ENCODE measurements at places on chromosomes 2 and 18.

- DNase-seq: no peak
Measured at GRCh38 chr2:216520112-216520511, 21.5 kb downstream of the RPL37A start.

GRCh38 chr18:10231220-10231619 lies 223.2 kb upstream of the APCDD1 start:
- DNase-seq: no peak

GRCh38 chr2:70328921-70329561 lies 27.2 kb upstream of the FAM136A start:
- DNase-seq: no peak

- DNase-seq: no peak
Measured at GRCh38 chr2:127052771-127053691, 53.9 kb downstream of the BIN1 start.

GRCh38 chr2:68158134-68158447 lies 403 bp downstream of the PNO1 start:
- DNase-seq: no peak

DNA sequence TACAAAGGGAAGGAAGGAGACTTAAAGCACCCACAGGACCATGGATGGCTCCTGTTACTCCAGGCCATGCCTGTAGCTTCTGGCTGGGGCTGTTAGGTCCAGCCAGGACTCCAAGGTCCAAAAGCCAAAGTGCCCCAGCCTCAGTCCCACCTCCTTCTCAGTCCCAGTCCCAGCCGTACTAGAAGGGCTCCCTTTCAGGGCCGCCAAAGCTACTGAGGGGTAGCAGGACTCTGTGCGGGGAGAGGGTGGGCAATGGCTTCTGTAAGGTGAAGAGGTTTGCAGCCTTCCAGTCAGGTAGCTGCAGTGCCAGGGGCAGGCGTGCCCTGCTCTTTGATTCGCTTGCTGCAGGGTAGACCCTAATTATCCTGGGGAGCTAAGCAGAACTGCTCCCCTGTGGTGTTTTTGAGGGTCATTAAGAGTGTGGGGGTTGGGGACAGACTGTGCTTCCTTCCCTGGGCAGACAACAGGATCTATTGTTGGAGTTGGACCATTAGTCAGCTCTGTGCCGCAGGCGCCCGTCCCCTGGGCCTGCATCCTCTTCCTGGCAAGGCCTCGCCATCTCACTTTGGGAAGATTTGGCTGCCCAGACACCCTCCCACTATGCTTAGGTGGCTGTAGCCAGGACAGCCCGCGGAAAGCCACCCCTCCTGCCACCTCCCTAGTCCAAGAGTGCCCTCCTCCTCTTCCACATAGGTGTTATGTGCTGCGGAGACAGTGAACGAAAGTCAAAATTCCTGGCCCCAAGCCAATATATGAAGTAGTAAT lies 118.8 kb downstream of the ZBTB7C start:
- no peak for DNase-seq

GRCh38 chr2:47070155-47070919 lies 84.8 kb downstream of the STPG4 start:
- no peak for DNase-seq

GRCh38 chr2:99662761-99663341 lies 173.0 kb upstream of the REV1 start:
- DNase-seq: no peak

- DNase-seq: no peak
Measured at GRCh38 chr2:80531319-80531718, 226.8 kb upstream of the LRRTM1 start.

GRCh38 chr2:233022561-233022960 lies 9.5 kb upstream of the NGEF start:
- DNase-seq: no peak

DNA sequence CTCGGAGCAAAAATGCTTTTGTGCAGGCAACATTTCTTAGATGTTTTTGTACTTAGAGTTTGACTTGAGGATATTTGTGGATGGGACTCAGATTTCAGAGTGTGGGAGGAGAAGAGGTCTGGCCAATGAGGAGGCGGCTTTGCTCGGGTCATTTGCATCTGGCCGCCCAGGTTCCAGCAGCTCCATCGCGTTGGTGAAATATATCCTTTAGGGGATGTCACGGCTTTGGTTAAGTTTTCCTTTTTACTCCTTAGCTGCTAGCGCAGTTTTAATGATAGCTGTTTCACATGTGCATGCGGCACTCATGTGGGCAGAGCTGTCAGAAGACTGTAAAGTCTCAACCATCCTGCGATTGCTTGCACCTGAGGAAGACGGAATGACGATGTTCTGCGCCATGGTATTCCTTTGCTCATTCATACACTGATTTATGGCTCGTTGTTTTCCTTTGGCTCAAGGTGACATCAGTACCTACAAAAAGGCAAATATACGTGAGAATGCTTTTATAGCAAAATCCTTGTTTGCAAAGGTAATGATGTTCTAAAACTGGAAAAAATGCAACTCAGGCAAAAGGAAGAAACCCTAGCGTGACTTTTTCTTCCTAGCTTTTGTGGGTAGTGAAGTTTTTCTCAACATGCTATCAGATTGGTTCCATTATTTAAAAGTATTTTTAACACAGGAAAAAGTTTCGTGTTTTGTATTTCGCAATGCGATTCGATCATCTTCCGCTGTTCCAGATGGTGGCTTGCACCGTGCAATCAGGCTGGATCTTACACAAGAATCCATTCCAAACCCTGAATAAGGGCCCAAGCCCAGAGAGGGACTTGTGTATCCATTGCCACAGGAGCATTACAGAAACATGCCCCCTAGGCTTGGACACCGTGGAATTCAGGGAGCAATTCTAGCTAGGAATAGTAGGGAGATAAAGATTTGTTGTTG lies 70.5 kb upstream of the ZNF516 start:
- DNase-seq: no peak

GRCh38 chr18:54165450-54165849 lies 59.0 kb downstream of the MBD2 start:
- DNase-seq: no peak

DNA sequence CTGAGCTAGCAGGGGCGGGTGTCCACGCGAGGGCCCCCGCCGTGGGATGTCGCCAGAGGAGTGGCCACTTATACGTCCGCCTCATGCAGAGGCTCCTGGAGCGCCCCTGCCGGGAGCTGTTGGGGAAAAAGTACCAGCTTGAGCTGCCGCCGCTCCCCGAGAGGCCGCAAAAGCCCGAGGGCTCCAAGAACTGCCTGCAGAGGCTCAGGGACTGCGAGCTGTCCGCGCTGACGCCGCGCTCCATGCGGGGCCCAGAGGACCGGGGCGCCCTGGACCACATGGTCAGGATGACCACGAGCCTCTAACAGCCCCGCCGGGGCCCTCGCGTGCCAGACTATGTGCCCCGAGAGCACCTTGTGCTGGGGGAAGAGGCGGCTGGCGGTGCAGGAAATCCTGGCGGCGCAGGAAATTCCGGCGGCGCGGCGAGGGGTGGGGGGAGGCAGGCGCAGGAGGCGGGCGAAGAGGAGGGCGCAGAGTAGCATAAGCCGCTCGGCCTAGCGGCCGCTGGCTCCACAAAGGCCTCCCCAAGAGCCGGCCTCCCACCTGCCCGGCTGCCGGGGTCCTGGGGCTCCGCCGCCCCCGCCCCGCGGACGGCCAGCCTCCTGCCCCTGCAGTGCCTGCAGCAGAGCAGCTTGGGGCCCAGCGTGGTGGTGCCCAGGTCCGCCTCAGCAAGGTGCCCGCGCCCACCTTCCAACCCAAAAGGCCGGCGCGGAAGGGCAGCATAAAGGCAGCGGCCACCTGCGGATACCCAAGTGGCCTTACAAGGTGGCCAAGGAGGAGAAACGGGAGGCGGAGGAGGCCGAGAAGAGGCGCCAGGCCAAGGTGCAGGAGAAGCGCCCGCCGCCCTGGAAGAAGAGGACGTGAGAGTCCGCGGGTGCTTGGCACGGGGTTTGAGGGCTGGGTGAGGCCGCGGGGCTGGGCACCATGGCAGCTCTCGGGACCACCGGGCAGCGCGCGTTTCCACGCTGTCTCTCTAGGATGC lies 42.1 kb upstream of the TRIM43B start:
- DNase-seq: peak; percentile 32

Data from GM18507 (cell line).